ENCODE measurements at places on chromosomes 4 and X.
A peak's percentile ranks its signal among the peaks of the same experiment; 100 is the strongest.

- no peak for DNase-seq
Observed at GRCh38 chrX:37796805-37797204, 16.9 kb downstream of the CYBB start.

GRCh38 chr4:188400451-188400850 lies 261.2 kb downstream of the TRIML1 start:
- DNase-seq, result no peak

DNA sequence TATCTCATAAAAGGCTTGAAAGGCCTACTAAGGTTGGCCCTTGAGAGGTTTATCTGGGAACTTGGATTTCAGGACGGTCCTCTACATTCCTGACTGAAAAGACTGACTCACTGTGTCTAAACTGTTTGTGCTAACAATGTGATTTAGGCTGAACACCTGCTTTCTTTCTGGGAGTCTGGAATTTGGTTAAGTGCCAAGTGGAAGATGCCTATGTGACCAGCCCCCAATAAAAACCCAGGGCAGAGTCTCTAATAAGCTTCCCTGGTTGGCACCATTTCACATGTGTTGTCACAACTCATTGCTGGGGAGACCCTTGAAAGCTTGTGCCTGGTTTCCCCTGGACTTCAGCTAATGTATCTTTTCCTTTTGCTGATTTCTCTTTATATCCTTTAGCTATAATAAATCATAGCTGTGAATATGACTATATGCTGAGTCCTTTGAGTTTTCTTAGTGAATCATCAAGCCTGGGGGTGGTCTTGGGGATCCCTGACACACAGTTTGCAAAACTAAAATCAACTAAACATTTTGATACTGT lies 55.1 kb downstream of the GPR82 start:
- DNase-seq, result no peak

DNA sequence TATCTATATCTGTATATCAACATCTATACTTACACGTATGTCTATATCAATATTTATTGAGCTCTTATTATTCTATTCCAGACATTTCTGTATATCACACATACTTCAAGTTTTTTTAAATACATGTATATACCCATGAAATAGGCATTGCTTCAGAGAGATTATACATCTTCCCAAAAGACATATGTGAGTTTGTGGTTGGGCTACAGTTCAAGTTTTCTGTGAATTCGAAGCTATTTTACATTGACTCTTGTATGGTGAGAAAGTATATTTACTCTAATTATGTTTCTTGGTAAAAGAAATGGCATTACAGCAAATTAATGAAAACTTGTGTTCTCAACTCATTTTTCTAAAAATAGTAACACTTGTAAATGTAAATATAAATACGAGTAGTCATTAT lies 46.8 kb upstream of the CTSO start:
- no peak for DNase-seq

- DNase-seq, result no peak
Observed at GRCh38 chr4:162011089-162011488, 152.7 kb downstream of the FSTL5 start.

GRCh38 chr4:86870442-86871069 lies 21.4 kb upstream of the SLC10A6 start:
- peak; percentile 11 for DNase-seq

DNA sequence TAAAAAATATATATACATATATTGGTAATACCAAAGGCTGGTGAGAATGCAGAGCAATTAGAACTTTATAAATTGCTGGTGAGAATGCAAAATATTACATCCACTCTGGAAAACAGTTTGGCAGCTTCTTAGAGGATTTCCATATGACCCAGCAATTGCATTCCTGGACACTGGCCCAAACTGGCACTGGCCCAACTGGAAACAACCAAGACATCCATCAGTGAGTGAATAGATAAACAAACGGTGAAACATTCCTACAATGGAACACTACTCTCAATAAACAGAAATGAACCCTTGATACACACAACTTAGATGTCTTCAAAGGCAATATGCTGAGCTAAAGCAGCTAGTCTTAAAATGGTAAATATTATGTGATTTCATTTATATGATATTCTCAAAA lies 524.2 kb downstream of the IQCM start:
- DNase-seq, result no peak

- DNase-seq, result no peak
Observed at GRCh38 chr4:53378171-53378482, 686 bp downstream of the FIP1L1 start.

- DNase-seq, result no peak
Observed at GRCh38 chrX:147342197-147342596, 527.7 kb upstream of the CXorf51A start.

- no peak for DNase-seq
Observed at GRCh38 chr4:93084599-93085305, 743.8 kb upstream of the ATOH1 start.

DNA sequence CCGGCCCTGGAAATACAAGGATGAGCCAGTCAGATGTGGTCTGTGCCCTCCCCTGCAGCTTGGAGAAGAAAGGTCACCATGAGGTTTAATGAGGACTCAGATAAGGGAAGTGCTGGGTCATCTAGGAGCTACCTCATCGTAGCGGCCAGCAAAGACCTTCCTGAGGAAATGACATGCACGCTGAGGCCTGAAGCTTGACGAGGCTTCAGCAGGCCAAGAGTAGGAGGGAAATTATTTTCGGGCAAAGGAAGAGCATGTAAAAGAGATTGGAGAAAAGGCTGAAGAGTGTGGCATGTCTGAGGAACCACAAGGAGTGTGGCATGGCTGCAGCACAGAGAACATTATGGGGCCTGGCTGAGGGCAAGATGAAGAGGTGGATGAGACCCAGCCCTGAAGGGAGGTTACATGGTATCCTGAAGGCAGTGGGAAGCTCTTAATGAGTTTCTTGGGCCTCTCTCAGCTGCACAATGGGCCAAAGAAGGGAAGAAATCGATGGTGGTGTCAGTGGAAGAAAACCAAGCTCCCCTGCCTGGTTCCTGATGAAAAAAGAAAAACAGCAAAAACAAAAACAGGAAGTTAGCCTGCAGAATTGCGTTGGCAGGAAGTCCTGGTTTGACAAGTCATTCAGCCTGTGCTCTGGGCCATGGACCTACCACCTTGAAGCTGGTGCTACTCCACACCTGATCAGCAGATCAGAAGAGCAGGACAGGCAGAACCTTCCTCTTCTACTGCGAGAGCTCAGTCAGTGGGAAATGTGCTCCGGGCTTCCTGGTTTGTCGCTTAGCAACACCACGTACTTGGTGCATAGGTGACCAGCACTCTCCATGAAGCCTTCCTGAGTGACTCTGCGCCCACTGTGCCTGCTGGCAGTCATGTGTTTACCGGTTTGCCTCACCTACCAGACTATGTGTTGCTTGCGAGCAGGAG lies 134.5 kb upstream of the KLF3 start:
- DNase-seq, result peak; percentile 35

- no peak for DNase-seq
Observed at GRCh38 chr4:105140684-105141490, 5.8 kb upstream of the TET2 start.

DNA sequence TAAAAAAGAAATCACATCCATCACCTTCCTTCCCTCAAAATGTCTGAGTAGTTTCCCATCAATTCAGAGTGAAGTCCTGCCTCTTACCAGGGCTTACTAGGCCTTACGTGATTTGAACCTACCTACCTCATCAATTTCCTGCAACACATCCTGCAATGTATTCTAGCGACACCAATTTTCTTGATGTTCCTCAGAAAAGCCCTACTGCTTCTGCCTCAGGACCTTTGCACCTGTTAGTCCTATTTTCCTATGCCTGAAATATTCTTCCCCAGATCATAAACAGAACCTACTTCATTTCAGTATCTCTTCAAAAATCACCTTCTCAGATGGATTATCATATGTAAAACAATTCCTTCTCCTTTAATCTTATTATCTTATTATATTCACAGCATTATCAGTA lies 52.8 kb downstream of the ZAR1 start:
- no peak for DNase-seq

DNA sequence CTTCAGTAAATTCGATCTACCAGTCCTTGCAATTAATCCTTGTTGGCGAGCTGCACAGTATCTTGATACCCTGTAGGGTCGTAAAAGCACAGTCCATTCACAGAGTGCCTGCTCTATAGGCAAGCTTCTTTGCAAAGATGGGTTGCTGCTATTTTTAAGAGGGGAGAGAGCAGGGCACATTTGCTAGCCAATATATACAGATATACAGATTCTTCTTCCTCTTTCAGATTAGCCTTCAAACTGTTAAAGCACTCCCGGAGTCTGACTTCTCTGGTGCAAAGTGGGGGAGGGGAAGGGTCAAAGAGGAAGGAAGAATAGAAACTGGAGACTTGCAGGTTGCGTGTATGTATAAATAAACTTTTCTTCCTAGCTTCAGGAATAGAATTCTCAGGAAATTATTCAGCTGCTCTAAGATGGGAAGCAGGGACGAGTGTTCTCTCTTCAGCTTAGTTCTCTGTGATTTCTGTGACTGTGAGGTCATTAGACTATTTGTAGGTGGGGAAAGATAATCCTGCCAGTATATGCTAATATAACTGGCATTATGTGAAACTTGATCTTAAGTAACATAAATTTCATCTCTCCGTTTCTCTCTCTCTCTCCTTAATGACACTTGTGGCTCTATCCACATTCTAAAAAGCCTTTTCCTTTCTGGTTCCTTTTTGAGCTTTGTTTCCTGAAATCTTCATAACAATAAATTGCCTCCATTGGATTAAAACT lies at the start of gene CYSLTR1:
CYSLTR1 (minus strand) TSS at position 242 of the 717 bp plus-strand sequence. CDS start 53,865 bp downstream, outside the sequence.
- DNase-seq, result no peak

- DNase-seq, result no peak
Observed at GRCh38 chr4:123783151-123783790, 386.7 kb downstream of the SPRY1 start.

GRCh38 chr4:145153181-145153903 lies 27.0 kb downstream of the OTUD4 start:
- no peak for DNase-seq

DNA sequence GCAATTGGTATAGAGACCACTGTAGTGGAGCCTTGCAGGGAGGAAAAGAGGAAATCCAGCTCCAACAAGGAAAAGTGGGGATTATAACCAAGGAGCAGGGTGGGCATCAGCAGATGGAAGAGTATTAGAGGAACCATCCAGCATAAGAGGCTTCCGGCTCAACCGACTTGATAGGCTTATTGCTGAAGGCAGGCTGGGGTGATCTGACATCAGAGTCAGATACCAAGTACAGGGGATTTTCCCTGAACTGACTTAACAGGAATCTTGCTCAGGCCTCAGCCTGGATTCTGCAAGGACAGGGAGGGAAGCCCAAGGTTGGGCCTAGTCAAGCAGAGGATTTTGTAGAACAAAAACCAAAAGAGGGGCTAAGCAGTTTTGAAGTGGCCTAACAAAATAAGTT lies 129.6 kb downstream of the DCLK2 start:
- DNase-seq, result no peak

- no peak for DNase-seq
Observed at GRCh38 chr4:186200516-186200915, 9.1 kb downstream of the CYP4V2 start.

- DNase-seq, result no peak
Observed at GRCh38 chr4:164012396-164013027, 518.0 kb downstream of the TMA16 start.

DNA sequence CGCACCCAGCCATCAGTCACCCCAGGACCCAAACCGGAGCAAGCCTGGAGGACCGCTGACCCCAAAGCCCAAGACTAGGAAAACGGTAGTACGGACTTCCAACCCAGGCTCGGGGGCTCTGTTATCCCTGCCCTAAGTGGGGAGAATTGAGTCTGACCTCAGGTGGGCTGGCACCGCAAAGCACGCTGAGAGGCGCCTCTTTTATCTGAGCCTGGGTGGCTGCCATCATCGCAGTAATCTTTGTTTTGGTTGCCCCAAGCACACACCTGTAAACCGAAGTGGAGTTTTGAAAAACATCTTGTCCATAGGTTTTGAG lies 894 bp upstream of the SH3RF1 start:
- DNase-seq, result no peak

- no peak for DNase-seq
Observed at GRCh38 chr4:129144755-129145206, 48.8 kb downstream of the C4orf33 start.

GRCh38 chr4:110926841-110927400 lies 304.0 kb upstream of the PITX2 start:
- no peak for DNase-seq

- DNase-seq, result no peak
Observed at GRCh38 chrX:53438174-53438831, 4.1 kb upstream of the HSD17B10 start.

- DNase-seq, result no peak
Observed at GRCh38 chr4:170651786-170652185, 562.0 kb upstream of the AADAT start.

- no peak for DNase-seq
Observed at GRCh38 chrX:9682456-9682855, 83.2 kb downstream of the GPR143 start.

DNA sequence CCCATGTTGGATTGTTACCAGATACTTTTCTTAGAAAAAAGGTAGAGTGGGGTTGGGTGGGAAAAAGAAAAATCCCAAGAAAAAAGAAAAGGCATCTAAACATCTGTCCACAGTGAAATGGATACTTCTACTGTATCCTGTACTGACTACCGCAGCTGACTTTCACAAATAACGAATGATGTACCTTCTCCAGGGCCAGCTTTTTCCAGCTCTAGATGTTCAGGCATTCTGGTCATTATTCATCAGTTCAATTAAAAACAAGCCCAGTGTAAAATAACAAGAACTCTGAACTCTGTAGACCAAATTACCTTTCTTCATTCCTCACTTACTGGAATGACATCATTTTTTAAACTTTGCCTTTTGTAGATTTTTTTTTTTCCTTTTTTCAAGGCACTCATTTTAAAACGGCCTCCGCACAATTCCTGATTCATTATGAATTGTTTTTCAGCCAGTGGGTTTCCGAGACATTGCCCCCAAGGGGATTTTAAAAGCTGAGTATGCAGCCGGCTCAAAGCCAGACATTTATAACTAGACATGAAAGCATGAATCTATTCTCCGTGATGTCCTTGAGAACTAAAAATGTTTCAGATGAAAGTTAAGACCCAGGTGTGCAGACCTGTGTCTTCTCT lies 113.5 kb downstream of the PRKX start:
- no peak for DNase-seq

DNA sequence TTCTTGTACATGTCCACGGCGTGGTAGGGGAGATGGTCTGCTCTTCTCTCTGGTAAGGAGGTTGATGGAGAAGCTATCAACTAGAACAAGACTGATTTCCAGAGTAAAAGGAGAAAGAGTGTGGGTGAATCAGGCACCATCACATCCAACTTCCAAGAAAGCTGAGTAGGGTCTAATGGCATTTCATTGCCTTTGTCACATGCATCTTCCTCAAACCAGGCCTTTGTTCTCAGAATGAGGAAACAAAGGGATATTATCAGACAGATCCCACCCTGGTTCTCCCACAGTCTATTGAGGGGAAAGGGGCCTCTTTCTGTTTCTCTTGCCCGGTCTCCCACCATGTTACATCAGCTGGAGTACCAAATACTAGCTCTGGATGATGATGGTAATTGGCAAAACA lies 160.2 kb upstream of the RBPJ start:
- DNase-seq, result no peak

GRCh38 chr4:118287711-118288451 lies 64.9 kb downstream of the PRSS12 start:
- no peak for DNase-seq

GRCh38 chr4:165288226-165288625 lies 39.2 kb upstream of the MSMO1 start:
- DNase-seq, result no peak

GRCh38 chr4:109022961-109023360 lies 260.1 kb upstream of the ETNPPL start:
- DNase-seq, result no peak

GRCh38 chr4:15197005-15197404 lies 194.7 kb downstream of the CPEB2 start:
- DNase-seq, result no peak

Data from GM12878 (cell line).